Glutamatergic neuron (in vitro differentiated cells): ENCODE measurements at places on chromosomes 16 and 17.
A peak's percentile ranks its signal among the peaks of the same experiment; 100 is the strongest.

DNA sequence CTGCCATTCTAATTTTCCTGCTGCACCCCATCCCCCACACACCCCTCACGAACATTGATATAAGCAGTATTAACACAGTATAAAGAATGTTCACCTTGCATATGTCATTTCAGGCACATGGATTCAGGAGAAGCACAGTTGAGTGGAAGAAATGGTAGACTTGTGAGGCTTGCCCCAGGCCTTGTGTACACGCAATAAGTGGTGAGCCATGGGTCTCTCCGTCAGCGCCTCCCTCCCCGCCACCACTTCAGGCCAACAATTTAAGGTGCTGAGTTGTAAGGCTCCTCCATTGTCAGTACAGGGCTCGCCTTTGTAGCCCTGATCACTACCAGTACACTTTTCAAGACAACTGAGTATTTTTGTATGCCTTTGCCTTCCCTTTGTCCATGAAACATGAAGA, 12.2 kb upstream of the CLEC18C start:
- no peak for DNase-seq

DNA sequence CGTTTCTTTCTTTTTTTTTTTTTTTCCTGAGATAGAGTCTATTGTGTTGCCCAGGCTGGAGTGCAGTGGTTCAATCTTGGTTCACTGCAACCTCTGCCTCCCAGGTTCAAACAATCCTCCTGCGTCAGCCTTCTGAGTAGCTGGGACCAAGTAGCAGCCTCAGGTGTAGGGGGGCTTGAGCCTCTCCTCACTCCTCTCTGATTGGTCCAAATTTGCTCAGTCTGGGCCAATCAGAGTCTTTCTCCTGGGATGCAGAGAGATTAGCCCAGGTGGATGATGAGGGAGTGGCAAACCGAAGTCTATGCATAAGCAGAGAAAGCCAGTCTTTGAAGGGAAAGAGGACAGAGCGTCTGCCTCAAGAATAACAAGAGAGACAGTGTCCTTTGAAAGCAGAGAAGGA, 99.0 kb downstream of the BMERB1 start:
- DNase-seq: no peak

DNA sequence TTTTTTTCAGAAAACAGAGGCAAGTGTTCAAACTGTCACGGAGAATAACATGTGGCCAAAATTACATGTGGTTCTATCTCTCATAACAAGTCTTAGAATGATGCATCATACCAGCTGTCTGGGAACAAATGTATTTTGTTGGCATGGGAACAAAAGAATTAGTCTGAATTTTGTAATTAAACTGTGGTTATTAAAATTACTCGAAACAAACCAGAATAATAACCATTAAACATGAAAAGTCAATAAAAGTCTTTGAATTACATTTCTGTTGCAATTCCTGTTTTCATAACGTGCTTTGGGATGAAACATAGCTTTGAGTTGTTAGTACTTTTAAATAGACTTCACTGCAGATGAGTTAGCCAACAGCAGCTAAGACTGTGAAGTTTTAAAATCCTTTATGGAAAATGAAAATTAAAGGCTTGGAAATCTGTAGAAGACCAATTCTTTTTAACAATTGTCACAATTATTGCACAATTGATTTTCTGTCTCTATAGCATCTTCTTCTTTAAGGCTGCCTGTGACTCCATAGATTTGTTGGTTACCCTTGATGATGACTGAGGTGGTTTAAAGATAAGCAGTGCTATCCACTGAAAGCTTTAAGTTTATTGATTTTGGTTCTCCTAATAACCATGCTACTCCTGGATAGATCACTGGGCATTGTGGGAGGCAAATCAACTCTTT, 117.9 kb upstream of the AXIN2 start:
- DNase-seq: no peak

DNA sequence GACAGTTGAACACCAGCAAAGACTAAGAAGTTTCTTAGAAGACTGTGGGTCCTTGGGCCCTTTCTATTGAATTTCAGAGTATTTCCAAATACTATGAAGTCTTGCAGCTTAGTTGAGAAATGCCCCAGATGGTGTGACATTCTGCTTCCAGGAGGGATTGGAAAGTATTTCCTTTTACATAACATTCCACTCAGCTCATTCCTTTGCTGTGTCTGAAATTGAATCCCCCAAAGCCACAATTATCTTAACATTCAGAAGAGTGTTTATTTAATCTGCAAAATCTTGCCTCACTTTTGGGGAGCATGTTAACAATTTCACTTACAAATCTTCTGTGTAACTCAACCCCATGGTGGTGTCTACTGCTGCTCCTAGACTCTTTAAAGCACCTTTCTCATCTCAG, 307.7 kb downstream of the WWOX start:
- no peak for DNase-seq

DNA sequence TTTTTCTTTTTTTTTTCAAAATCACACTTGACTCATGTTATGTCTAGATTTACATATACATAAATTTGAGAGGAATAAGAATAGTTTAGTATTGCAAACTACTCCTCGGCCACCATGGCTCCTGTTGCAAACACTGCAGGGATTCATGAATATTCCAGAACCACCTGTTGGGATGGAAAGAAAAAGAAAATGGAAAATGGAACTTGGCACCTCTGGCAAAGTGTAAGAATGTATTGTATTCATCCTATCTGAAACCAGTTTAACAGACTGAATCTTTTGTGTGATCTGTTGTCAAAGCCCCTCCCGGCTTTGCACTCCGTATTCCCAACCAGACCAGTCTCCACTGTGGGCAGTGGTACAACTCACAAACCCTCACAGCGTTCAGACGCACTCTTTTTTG, 124.4 kb downstream of the SPECC1 start:
- DNase-seq: no peak

DNA sequence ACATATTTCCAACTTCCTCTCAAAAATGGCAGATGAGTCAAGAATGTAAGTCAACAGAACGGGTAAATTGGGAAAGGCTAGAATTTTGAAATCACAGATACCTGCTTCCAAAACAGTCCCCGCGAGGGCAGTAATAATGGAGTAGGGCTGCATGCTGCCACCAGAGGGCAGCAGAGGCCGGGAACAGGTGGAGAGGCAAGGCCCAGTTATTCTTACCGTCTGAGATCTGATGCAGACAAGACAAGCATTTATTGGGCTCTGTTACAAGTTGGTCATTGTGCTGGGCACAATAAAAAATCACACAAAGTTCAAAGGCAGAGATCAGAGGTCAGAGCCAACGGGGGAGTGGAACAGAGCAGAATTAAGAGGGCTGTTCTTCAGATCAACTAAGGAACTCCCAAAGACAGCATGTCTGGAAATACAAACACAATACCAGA, 8.8 kb upstream of the MLKL start:
- DNase-seq: peak; percentile 90

GRCh38 chr17:36653374-36653773, 52.0 kb downstream of the MRM1 start:
- no peak for DNase-seq

- no peak for DNase-seq
Measured at GRCh38 chr16:21656795-21657768, 4.7 kb upstream of the IGSF6 start.

DNA sequence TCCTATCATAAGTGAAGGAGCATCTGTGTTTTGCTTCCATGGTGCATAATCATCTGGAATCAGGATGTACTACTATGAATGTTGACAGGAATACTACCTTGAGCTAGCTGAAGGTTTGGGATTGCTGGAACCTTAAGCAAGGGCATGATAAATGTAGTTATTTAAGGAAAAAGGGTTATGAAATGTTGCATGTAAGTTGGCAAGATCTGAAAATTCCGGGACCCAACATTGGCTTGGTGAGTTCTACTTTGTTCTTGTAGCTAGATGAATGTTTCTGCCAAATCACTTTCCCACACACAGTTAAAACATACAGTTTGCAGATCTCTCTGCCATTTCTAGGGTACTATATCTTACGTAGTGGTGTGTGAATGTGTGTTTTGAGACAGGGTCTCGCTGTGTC, 13.6 kb downstream of the RHOT1 start:
- DNase-seq: no peak

GRCh38 chr17:56431736-56432135, 161.8 kb upstream of the NOG start:
- DNase-seq: no peak

GRCh38 chr17:78411241-78411857, 32.9 kb downstream of the PGS1 start:
- DNase-seq: no peak

GRCh38 chr16:49513040-49513439, 139.4 kb downstream of the C16orf78 start:
- DNase-seq: no peak

DNA sequence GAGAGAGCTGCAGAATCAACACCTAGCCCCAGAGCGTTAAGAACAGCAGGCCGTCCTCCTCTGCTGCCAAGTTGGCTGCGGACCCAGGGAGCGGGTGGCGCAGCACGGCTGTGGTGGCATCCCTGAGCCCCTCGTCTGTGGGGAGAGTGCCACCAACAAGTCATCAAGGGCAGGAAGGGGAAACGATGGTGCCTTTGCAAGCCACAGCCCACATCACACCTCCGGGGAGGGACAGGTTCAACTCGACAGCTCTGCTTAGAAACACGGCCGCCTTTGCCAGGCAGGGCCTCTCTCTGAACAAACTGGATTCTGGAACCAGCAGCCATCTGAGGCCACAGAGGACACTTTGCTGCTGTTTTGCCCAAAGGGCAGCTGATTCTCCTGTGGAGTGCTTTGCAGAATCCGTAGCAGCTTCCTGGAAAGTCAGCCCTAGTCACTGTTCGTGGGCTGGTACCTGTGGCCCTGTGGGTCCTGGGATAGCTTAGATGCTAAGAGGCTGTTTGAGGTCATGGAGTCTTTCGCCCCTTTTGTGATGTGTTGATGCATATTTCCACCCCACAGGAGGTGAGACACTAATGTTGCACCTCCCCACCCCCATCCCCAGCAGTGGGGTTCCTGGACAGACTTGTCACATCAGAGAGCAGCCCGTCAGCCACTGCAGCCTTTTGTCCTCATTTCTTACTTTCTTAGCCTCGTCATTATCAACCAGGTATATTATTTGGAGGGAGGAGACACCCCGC, 270.6 kb downstream of the CPPED1 start:
- DNase-seq: no peak

- DNase-seq: no peak
Measured at GRCh38 chr17:34988644-34989043, 8.3 kb downstream of the LIG3 start.

DNA sequence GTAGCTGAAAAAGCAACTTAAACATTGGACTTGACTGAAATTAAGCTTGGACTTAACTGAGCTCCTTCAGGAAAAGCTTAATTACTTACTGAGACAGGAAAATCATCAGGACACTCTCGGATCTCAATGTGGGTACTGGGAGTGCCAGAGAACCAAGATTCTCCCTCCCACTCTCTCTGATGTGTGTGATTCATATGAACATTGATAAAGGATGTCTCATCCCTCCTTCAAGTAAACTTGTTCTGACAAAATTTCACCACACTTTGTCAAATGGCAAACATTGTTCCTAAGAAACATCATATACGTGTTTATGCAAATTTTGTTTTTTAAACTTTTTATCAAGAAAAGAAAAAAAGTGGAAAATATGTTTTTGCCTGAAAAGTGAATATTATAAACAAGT, 4.1 kb upstream of the SLFN5 start:
- no peak for DNase-seq

- no peak for DNase-seq
Measured at GRCh38 chr17:76314392-76315227, 6.5 kb upstream of the QRICH2 start.

DNA sequence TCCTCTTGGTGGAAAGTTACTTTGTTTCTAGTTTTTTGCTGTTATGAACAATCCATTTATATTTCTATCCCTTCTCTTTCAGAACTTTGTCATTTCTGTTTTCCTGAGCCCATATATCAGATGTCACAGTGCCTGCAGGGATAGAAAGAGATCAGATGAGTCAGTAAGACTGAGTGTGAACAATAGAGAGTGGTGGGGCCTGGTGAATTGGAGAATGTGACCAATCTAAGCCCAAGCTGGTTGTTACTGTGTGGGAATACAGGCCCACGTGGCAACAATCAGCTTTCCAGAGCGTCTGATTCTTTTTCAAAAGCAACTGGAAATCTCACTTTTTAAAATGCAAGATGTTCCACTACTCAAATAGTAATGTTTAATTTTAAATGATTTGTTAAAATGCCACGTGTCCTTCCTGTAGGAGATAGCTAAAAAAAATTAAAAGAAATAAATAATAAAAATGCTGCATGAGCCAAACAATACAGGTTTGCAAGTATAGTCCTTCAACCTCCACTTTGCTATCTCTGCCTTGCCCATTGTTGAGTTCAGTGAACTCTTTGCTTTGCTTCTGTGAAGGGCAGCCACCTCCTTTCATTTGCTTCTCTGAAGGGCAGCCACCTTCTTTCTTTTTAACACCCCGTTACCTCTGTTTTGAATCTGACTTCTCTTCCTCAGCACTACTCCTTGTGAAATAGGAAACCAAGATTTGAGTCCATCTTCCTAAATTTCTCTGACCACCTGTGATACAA, 9.6 kb downstream of the DCTN5 start:
- DNase-seq: no peak

- no peak for DNase-seq
Measured at GRCh38 chr17:31726980-31727427, 132.0 kb downstream of the COPRS start.

DNA sequence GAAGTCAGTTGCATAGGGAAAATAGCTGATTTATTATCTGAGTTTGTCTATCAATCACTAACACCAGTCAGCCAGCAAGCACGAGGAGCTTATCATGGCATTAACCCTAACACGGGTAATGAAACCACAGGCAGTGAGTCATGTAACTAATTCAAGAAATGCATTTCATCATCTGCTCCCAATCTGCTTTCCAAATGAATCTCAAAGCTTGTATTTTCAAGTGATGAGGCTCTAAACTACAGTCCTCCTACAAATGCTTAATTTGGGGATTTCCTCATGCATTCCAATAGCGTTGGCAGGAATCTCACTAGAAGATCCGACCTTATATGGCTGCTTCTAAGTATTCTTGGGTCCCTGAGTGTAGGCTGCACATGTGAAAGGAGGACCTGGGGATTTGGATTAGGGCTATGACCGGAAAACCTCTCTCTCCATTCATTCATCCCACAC, 118.4 kb upstream of the HSBP1 start:
- no peak for DNase-seq

- DNase-seq: no peak
Measured at GRCh38 chr16:15559176-15559575, 83.8 kb downstream of the MARF1 start.

DNA sequence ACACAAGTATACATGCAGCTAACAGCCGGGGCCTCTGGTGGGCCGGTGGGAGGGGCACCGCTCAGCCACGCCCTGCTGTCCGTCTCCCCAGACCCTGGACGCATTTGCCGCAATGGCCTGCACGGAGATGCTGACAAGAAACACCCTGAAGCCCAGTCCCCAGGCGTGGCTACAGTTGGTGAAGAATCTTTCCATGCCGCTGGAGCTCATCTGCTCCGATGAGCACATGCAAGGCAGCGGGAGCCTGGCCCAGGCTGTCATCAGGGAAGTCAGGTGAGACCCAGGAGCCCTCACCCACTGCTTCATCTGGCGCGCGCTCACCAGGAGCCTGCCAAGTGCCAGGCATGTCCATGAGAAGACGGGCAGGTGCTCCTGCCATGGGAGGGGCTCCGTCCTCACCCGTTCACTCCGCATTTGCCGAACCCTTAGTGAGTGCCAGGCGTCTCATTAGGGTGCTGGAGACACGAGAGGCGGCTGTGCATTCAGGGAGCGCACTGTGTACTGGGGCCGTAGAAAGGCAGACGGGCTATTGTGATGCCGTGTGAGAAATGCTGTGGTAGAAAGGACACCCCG, 51.4 kb upstream of the ENDOV start:
- no peak for DNase-seq

GRCh38 chr17:1169929-1170312, 9.9 kb downstream of the ABR start:
- DNase-seq: no peak

- no peak for DNase-seq
Measured at GRCh38 chr17:21463204-21463661, 87.1 kb downstream of the KCNJ12 start.

GRCh38 chr17:3762922-3763776, 37.8 kb downstream of the ITGAE start:
- DNase-seq: no peak
